Lower leg skin (tissue), 4 donors: ENCODE measurements at places on chromosomes 16 and 17. TPM values are rescaled to one million over a fixed set of nuclear protein-coding genes. Genes with fewer than 3 reads are reported as not detected.

DNA sequence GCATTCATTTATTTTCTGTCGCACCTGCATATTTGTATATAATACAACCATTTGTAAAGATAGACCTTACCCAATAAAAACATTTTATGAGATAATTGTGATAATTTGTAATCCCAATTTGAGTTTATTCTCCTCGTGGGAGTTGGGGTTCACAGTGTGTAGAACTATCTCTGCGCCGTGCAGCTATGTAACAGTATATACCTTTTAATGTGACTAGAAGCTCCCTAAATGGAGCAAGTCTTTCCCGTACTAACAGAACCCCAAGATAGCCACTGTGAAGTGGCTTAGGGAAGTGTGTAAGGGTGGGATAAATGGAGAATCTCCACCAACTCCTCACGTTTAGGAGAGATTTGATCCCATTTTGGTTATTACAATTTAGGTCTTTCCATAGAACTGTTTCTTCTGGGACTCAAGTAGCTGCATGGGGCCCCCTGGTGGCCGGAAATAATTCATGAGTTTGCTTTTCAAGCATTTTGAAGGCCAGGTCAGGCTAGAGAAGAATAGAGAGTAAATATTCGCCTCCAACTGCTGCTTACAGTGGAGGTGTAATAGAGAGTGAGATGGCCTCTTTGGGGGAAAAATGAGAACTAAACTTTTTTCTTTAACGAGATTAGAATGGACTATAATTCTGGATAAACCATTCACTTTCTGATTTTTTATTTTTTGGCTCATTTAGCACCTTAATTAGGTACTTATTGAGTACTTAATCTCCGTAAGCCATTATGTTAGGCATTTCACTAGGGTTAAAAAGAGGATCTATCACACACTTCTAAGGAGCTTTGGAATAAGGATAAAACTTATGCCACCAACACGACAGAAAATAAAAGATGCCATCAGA is 4.5 kb downstream of the TMEM100 start:
- peak; percentile 83 for DNase-seq

DNA sequence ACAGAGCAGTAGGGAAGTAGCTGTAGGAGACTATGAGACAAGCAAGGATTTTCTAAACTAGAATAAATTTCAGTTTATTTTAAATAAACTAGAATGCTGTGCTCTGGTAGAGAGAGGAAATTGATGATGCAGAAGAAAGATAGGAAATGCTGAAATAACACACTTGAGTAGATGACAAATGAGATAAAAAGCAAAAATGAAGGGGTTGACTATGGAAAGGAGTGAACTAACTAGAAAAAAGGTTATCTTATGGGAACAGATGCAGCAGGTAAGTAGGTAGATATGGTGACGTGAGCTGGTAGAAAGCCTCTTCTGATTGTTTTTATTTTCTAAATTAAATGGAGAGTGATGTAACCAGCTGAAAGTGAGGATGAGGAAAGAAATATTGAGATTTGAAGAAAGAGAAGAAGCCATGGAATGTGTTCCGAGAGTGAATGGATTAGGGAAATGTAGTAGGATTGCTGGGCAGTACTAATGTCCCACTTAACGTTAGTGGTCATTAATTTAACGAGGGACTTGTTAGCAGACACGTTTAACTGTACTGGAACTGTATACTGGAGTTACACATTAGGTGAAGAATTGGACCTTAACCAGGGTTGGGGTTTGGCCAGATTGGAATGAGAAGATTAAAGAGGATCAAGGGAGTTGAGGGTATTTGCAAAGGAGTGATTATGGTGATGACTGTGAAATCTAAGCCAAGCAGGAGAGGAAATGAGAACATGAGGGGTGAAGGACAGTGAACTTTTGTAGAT is 196.5 kb downstream of the TANC2 start:
- no peak for DNase-seq

- DNase-seq, result peak; percentile 68
These were observed 1.5 kb downstream of the ESRP2 start for GRCh38 chr16:68234188-68235107.

DNA sequence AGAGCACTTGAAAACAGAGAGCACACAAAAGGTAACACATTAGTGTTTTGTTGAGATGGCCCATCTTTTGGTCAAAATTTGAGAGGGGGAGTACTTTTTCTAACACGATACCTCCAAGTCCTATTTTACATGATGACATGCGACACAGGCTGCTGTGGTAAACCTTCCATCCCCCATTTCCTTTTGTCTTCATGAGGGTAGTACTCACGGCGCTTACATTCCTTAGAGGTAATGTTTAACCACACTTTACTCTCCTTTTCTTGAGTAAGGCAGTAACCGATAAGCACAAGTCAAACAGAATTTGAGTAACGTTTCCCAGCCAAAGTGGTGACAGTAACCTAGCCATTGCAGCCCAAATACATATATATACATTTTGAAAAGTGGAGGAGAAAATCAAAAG is 35.8 kb upstream of the PITPNM3 start:
- no peak for DNase-seq

DNA sequence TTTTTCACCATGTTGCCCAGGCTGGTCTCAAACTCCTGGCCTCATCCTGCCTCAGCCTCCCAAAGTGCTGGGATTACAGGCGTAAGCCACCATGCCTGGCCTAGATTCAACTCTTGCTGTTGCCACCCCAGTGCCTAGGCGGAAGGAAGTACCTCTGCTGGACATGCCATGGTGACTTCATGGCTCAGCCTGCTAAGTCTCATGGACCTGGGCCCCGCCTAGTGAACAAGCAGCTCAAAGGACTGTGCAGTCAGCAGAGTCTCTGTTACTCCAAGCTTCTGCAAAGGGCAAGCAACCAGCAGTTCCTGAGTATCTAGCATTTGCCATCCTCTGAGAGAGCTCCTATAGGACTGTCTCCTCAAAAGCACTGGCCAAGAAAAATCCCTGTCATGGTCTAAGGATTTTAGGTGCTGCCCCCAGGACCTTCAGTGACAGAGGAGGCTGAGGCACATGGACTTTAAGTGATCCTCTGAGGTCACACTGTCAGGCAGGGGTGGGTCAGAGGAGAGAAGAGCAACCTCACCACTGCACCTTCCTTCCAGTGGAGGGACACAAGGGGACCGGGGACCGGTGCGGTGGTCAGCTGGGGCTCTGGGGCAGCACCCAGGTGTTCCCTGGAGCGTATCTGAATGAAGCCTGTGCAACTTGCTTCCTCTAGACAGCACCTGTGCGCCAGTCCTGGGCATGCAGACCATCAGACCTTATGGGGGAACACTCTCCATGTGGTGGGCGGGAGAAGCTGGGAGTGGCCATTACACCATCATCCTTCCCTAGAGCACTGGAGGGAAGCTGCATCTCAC is 71.3 kb downstream of the IL21R start:
- DNase-seq, result no peak

DNA sequence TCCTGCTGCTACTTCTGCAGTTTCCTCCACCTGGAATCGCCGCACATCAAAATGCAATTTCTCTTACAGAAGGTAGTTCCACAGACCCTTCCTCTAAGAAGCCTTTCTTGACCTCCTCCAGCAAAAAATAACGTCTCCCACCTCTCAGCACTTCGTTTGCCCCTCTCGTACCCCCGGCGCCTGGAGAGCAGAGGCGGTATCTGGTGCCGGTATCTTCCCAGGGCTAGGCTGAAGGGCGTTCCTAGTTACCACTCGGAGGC is 482 bp downstream of the DCTPP1 start:
- DNase-seq, result no peak

DNA sequence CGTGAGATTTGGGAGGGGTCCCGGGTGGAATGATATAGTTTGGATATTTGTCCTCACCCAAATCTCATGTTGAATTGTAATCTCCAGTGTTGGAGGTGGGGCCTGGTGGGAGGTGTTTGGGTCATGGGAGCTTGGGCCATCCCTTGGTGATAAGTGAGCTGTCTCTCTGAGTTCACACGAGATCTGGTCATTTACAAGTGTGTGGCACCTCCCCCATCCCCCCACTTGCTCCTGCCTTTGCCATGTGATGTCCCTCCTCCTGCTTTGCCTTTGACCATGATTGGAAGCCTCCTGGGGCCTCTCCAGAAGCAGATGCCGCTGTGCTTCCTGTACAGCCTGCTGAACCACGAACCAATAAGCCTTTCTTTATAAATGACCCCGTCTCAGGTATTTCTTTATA is 21.3 kb upstream of the BAIAP2 start:
- no peak for DNase-seq

GRCh38 chr17:2705888-2706795 is 5.4 kb downstream of the CLUH start:
- no peak for DNase-seq

DNA sequence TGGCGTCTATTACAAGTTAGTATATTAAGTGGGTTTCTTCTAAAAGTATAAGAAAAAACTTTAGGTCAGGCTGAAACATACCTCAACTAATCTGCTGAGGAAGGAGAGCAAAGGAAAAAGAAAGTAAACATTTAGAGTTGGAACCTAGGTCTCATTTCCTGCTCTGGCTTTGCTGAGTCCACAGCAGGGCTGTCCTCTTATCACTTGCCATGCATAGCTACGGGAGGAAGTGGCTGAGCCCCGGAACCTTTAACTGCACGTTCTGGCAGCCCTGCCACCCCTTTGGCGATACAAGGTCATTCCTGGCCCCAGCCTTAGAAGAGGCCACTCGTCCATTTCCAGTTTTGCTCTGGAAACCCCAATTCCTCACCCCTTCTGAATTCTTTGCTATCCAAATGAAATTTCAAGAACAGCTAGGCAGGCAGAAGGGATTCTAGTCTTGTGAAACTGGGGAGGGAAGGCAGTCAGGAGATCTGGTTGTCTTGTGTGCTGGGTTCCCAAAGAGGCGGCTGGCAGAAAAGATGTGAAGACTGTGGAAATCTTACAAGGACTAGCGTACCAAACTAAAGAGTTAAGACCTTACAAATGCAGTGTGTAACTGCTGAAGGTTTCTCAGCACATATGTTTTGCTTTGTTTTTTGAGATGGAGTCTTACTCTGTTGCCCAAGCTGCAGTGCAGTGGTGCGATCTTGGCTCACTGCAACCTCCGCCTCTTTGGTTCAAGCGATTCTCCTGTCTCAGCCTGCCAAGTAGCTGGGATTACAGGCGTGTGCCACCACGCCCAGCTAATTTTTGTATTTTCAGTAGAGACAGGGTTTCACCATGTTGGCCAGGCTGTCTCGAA is 19.1 kb downstream of the WIPI1 start:
- DNase-seq, result no peak

- peak; percentile 23 for DNase-seq
These were observed 694 bp downstream of the NF1 start for GRCh38 chr17:31095236-31096105.

GRCh38 chr17:5365831-5366230 is 53.6 kb downstream of the NUP88 start:
- DNase-seq, result no peak

DNA sequence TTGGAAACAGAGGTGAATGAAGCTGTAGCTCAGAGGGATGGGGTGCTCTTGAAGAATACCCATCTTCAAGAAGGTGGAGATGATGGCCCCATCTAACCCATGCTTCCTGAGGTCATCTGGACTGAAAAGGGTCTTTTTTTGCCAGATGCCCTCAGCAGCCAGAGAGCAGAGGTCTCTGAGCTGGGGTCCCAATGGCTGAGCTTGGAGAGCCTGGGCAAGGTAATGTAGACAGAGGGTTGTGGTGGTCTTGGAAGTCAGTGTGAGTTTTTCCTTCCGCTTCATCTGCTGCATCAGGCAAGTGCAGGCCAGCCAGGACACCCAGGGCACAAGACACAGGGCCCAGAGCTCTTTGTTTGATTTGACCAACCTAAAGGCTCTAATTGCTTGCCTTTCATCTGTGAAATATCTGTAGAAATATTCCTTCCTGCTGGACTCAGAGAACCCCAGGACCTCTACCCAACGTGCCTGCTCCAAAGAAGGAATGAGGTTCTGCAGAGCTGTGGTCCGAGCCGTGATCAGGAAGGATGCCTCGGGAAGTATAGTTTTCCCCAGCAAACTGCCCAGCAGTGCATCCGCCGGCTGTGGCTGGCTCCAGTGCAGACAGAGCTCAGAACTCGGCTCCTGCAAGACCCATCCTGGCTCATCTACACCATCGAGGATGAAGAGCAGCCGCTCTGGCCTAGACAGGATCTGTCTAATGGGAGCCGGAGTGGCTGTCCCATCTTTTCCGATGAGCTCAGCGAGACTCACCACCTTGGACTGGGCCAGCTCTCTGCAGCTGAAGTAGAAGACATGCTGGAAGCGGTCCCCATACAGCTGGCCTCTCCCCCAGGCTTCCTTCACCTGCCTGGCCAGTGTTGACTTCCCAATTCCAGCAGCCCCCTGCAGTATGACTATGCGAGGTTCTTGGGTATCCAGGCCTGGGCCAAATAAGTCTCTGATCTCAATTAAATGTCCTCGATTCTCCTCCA is 25.2 kb downstream of the NLRP1 start:
- DNase-seq, result no peak

The RFFL gene
- 25.9 TPM for total RNA-seq

The HCRT gene
- total RNA-seq, result not detected

DNA sequence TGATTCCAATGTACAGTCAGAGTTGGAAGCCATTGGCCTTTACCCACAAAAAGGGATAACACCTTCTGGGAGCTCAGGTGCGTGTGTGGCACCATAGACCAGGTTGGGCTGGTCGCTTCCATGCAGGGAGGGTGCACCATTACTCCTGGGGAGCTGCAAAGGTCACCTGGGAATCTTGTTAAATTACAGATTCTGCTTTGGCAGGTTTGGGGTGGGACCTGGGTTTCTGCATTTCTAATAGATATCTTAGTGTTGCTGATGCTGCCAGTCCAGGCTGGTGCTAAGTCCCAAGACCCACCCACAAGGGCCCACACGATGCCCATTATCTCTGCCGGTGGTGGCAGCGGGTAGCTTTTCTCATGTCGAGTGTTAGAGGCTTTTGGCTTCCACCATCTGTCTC is 148.3 kb upstream of the CACNG5 start:
- DNase-seq, result no peak

The TBC1D16 gene
- 28.0 TPM for total RNA-seq

DNA sequence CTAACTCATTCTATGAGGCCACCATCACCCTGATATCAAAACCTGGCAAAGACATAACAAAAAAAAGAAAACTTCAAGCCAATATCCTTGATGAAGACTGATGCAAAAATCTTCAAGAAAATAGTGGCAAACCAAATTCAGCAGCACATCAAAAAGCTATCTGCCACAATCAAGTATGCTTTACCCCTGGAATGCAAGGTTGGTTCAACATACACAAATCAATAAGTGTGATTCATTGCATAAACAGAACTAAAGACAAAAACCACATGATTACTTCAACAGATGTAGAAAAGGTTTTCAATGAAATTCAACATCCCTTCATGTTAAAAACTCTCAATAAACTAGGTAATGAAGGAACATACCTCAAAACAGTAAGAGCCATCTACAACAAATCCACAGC is 48.4 kb downstream of the CMC2 start:
- no peak for DNase-seq

- DNase-seq, result no peak
These were observed 360.8 kb downstream of the C16orf95 start for GRCh38 chr16:86956437-86956836.

- DNase-seq, result no peak
These were observed 16.7 kb downstream of the CDK5R1 start for GRCh38 chr17:32503251-32504165.
